Activated naive CD4-positive, alpha-beta T cell treated with anti-CD3 and anti-CD28 coated beads, Interleukin-2, amount 10 ng/mL, durations not matched to agents 7 days and 5 days (primary cell): ENCODE measurements at places on chromosomes 4 and X.
A peak's percentile ranks its signal among the peaks of the same experiment; 100 is the strongest.

- no peak overlapping the region for H3K27ac ChIP-seq
- no peak for DNase-seq
- H3K4me1 ChIP-seq: no peaks in the 10 kb centered on the region
- no peak overlapping the region for H3K4me3 ChIP-seq
- H3K27me3 ChIP-seq: no peaks in the 10 kb centered on the region
- no peaks in the 10 kb centered on the region for H3K36me3 ChIP-seq
Observed at GRCh38 chr4:162116095-162116779, 47.6 kb downstream of the FSTL5 start.

DNA sequence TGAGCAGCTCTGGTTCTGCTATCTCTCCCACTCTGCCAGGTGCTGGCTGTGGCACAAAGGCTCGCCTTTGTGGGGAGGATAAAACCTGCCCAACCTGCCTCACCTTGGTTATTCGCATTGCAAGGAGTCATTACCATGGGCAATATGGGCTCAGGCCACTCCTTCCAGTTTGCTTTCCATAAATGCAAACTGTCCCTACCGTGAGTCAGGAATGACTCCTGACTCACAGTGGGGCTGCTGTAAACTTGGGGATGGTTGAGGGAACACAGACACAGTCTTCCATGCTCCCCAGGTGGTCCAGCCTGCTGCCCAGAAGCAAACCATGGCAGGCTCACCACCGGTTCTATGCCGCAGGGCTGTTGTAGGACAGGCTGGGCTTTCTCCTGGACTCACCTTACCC is 36.1 kb downstream of the COQ2 start:
- H3K27ac ChIP-seq: no peak overlapping the region
- peaks cover 40% of the 10 kb centered on the region for H3K4me1 ChIP-seq
- no peak for DNase-seq

DNA sequence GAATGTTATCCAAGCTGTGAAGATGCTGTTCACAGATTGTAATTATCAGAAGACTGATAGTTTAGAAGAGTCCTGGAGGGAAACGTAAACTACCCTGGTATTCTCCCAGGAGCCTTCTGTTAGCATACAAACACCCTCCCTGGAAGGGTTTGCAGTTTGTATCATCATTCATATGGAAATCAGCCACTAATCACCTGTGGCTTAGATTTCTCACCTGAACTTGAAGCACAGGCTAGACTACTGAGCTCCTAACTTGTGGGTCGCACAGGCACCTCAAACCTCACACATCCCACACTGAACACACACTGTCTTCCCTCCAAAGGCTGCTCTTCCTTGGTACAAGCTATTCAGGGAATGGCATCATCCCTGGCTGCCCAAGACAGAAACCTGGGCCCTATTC is 30.7 kb downstream of the SHISA3 start:
- no peaks in the 10 kb centered on the region for H3K27me3 ChIP-seq
- H3K4me3 ChIP-seq: no peak overlapping the region
- no peak overlapping the region for H3K27ac ChIP-seq
- DNase-seq: no peak
- no peaks in the 10 kb centered on the region for H3K4me1 ChIP-seq

GRCh38 chr4:140130677-140131076 is 23.3 kb downstream of the MAML3 start:
- H3K27me3 ChIP-seq: peaks cover 23% of the 10 kb centered on the region
- no peak overlapping the region for H3K4me3 ChIP-seq
- no peak for DNase-seq
- no peaks in the 10 kb centered on the region for H3K36me3 ChIP-seq
- peaks cover 7% of the 10 kb centered on the region for H3K4me1 ChIP-seq
- H3K27ac ChIP-seq: no peak overlapping the region

GRCh38 chrX:129932821-129933321 is 26.9 kb downstream of the UTP14A start:
- H3K4me1 ChIP-seq: peaks cover 5% of the 10 kb centered on the region
- H3K4me3 ChIP-seq: peak overlapping the region; percentile 47

DNA sequence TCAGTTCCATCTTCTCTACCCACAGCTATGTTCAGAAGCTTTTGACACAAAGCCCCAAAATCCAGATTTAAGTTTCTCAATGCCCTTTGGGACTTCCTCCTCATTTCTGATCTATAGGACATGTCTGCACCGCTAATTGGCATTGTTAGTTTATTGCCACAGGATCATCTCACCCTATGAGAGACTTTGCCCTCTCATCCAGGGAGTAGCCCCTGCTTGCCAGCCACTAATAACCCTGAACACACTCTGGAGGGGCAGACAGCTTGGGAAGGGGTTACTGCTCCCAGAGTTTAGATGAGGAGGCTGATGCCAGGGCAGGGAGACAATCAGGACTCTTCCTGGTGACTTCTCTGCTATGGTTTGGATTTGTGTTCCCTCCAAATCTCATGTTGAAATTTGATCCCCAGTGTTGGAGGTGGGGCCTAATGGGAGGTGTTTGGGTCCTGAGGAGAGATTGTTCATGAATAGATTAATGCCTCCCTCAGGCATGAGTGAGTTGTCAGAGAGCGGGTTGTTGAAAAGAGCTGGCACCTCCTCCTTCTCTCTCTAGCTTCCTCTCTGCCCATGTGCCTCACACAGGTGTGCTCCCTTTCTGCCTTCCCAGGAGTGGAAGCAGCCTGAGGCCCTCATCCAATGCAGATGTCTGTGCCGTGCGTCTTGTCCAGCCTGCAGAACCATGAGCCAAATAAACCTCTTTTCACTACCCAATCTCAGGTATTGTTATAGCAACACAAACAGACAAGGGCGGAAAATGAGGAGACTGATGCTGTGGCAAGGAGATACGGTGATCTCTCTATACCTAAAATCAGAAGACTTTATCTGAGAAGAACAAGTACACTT is 3.6 kb upstream of the SCARB2 start:
- H3K27ac ChIP-seq: no peak overlapping the region
- peaks cover 29% of the 10 kb centered on the region for H3K4me1 ChIP-seq
- no peak for DNase-seq

GRCh38 chrX:133947022-133947421 is 38.4 kb downstream of the GPC3 start:
- no peak overlapping the region for H3K27ac ChIP-seq
- no peaks in the 10 kb centered on the region for H3K36me3 ChIP-seq
- no peaks in the 10 kb centered on the region for H3K4me1 ChIP-seq
- no peak overlapping the region for H3K4me3 ChIP-seq

- no peak for DNase-seq
- no peaks in the 10 kb centered on the region for H3K27me3 ChIP-seq
- H3K36me3 ChIP-seq: no peaks in the 10 kb centered on the region
- H3K4me1 ChIP-seq: no peaks in the 10 kb centered on the region
- no peak overlapping the region for H3K4me3 ChIP-seq
- no peak overlapping the region for H3K27ac ChIP-seq
Observed at GRCh38 chr4:106854569-106855351, 181.4 kb downstream of the DKK2 start.

GRCh38 chr4:72767618-72768302 is 198.7 kb upstream of the ADAMTS3 start:
- no peak for DNase-seq
- no peak overlapping the region for H3K27ac ChIP-seq
- H3K4me3 ChIP-seq: no peak overlapping the region

DNA sequence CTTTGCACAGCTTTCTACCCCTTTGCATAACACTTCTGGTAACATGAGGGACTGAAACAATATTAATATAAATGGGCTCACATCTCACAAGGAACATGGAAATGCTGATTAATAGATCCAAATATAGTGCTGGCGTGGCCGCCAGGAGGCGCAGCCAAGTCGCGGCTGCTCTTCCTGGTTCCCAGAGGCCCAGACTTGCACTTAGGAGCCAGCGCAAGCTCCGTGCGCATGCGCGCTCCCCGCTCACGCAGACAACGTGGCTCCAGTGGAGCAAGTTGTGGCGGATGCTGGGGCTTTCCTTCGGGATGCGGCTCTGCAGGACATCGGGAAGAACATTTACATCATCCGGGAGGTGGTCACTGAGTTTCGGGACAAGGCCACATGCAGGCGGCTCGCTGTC is 318.3 kb upstream of the SLC7A11 start:
- no peaks in the 10 kb centered on the region for H3K4me1 ChIP-seq
- no peaks in the 10 kb centered on the region for H3K36me3 ChIP-seq
- H3K4me3 ChIP-seq: no peak overlapping the region
- no peak overlapping the region for H3K27ac ChIP-seq
- H3K27me3 ChIP-seq: no peaks in the 10 kb centered on the region
- DNase-seq: no peak

DNA sequence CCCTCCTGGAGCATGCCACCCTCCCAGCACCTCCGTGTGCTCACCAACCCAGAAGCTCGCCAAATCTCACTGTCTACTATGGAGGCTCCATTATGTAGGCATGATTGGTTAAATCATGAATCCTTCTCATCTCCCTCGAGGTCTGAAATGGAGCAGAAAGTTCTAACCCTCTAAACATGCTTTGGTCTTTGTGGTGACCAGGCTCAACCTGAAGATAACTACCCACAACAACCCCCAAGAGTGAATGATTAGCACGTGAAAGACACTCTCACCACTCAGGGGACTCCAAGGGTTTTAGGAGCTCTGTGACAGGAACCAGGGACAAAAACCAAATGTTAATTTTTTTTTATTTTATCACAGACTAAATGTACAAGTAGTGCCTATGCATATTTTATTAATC is 47.2 kb downstream of the APBB2 start:
- DNase-seq: no peak
- no peak overlapping the region for H3K4me3 ChIP-seq
- no peaks in the 10 kb centered on the region for H3K27me3 ChIP-seq
- H3K36me3 ChIP-seq: no peaks in the 10 kb centered on the region
- H3K27ac ChIP-seq: no peak overlapping the region

DNA sequence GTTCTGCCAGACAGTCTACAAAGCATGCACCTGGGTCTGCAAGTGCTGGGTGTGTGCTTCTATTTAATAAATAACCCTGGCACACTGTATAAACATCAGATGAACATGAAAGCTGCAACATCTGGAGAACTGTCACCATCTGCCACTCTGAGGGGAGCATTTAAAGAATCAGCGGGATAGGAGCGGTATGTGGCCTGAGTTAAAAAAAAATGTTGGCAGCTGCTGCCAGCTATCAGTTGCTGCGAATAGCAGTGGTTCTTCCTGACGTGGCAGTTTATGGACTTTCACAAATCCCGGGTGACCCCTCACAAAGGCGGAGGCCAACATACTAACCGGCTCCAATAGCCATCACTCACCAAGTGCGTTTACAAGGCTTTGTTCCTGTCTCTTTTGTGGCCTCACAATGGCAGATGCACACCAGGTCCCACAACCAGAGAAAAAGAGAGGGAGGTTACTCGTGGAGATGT is 95.1 kb downstream of the RASL11B start:
- H3K36me3 ChIP-seq: peaks cover 1% of the 10 kb centered on the region
- no peaks in the 10 kb centered on the region for H3K27me3 ChIP-seq
- no peak overlapping the region for H3K27ac ChIP-seq
- no peak overlapping the region for H3K4me3 ChIP-seq

- peaks cover 45% of the 10 kb centered on the region for H3K4me1 ChIP-seq
- H3K27ac ChIP-seq: peak overlapping the region; percentile 100
- H3K4me3 ChIP-seq: peak overlapping the region; percentile 100
- DNase-seq: peak; percentile 50
- H3K36me3 ChIP-seq: peaks cover 29% of the 10 kb centered on the region
- H3K27me3 ChIP-seq: no peaks in the 10 kb centered on the region
Observed at GRCh38 chrX:118497180-118497818, 1.7 kb downstream of the DOCK11 start.

GRCh38 chr4:98625399-98625798 is 33.0 kb downstream of the TSPAN5 start:
- H3K27me3 ChIP-seq: no peaks in the 10 kb centered on the region
- peaks cover 35% of the 10 kb centered on the region for H3K4me1 ChIP-seq
- no peak overlapping the region for H3K4me3 ChIP-seq
- DNase-seq: no peak
- peaks cover 4% of the 10 kb centered on the region for H3K36me3 ChIP-seq

DNA sequence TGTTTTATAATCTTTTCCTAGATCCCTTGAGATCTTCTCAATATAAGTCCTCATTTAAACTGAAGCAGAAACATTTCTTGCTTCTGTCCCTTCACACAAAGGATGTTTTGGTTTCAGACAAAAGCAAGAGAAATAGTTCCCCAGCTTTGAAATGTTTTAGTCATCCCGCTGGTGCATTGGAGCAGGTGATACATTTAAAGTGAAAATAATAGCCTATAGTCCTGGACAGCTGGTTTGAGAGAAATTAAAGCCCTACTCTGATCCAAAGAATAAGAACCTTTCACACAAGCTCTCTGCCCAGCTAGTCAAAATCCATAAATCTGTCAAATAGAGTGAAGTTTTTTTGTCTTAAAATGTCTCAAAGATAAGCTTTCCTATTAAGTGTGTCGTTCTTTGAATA is 79.4 kb downstream of the LUZP4 start:
- H3K36me3 ChIP-seq: no peaks in the 10 kb centered on the region
- H3K4me1 ChIP-seq: no peaks in the 10 kb centered on the region
- H3K27me3 ChIP-seq: no peaks in the 10 kb centered on the region
- no peak overlapping the region for H3K4me3 ChIP-seq

DNA sequence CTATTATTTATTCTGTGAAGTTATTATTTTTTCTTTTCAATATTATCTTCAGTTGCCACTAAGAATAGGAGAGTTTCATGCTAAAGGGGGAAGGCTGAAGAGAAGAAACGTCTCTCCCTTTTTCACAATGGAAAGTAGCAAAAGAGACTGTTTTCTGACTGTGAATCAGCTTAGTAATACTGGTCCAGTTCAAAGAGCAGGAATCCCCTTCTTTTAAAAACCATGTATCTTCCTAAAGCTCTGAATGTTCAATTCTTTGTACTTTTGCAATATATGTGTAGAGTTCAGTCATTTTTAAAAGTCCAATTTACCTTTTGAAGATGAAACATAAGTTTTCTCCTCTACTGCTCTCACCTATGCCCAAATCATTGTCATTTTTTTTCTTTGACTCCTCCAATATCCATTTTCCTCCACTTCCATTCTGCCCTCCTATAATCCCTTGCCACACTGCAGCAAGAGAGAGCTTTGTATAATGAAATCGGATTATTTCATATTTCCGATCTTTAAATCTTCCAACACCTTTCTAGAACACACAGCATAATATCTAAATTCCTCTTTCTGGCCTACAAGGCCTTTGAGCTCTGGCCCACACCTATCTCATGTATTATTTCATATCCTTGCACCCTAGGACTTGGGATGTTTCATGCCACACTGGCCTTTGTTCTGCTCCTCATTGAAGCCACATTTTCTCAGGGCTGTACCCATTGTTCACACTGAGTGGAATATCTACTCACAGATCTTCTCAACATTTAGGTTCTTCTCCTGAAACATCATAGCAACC is 195.3 kb downstream of the CAMK2D start:
- peak overlapping the region; percentile 6 for H3K27ac ChIP-seq
- no peaks in the 10 kb centered on the region for H3K27me3 ChIP-seq
- DNase-seq: no peak
- H3K4me1 ChIP-seq: peaks cover 36% of the 10 kb centered on the region

DNA sequence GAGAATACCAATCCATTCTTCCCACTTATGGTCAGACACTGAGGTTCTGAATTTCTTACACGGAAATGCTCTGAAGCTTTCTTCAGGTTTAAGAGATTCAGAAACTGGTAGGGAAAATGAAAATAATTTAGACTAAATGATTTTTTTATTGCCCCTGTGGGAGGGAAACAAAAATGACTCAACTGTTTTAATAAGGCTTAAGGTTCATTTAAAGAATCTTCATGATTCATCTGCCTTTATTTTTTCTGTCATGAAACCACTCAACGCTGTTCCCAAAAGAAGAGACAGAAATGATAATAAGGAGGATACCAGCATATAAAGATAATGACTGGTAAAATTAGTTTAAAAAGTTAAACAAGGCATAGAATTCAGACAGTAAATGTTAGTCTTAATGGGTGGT is 39.3 kb upstream of the FAM47B start:
- H3K27me3 ChIP-seq: no peaks in the 10 kb centered on the region
- no peaks in the 10 kb centered on the region for H3K36me3 ChIP-seq
- no peak overlapping the region for H3K4me3 ChIP-seq
